Breast epithelium (tissue), 4 donors: ENCODE measurements at places on chromosomes 4 and X. TPM values are rescaled to one million over a fixed set of nuclear protein-coding genes. Genes with fewer than 3 reads are reported as not detected.

TMSB15C gene
- 1.8 TPM for total RNA-seq

DNA sequence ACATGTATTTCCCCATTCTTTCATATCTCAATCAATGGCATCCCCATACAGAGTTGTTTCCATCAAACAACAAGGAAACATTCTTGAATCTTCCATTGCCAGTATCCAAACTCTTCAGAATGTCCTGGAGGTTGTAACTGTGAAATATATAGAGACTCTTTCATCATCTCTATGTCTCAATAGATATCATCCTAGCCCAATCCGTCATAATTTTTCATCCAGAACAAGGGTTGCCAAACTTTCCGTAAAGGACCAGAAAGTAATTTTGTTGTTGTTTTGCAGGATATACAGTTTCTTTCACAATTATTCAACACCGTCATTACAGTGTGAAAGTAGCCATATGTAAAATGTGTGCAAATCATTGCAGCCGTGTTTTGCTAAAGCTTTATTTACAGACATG lies 15.2 kb upstream of the CXCL6 start:
- H3K4me3 ChIP-seq = no peak overlapping the region
- H3K27ac ChIP-seq = no peak overlapping the region
- DNase-seq = no peak

DNA sequence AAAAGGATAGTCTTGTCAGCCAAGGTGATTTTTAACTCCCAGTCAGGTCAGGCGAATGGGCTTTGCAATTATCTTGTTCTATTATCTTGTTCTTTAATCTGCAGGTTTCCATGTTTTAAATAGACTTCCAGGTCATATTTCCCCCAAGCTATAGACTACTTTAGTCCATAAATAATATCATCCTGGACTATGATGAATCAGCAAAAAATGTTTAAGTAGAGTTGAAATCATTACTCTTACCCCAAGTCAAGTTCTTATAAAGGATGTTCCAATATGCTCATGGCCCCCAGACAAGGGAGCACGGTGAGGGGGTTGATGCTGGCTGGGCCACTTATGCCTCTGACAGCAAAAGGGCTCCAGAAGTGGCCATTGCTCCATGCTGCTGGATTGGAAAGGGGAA lies 75.1 kb downstream of the SLC2A9 start:
- no peak overlapping the region for H3K27ac ChIP-seq
- H3K36me3 ChIP-seq = no peaks in the 10 kb centered on the region
- H3K4me1 ChIP-seq = no peaks in the 10 kb centered on the region

CSAG3 gene
- not detected for total RNA-seq

DNA sequence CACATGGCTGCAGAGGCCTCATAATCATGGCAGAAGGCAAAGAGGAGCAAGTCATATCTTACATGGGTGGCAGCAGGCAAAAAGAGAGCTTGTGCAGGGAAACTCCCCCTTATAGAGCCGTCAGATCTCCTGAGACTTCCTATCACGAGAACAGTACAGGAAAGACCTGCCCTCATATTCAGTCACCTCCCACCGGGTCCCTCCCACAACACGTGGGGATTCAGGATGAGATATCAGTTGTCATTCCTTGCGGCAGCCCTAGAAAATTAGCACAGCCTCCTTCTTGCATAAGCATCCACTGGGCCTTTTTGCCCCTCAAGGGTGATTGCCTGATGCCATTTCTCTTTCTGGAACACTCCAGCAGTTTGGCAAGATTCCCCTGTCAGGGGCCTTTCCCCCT lies 61.7 kb upstream of the STX18 start:
- H3K4me3 ChIP-seq = no peak overlapping the region
- DNase-seq = no peak
- H3K27ac ChIP-seq = no peak overlapping the region
- H3K4me1 ChIP-seq = no peaks in the 10 kb centered on the region

ENPP6 gene
- total RNA-seq = 0.16 TPM

TMPRSS11F gene
- total RNA-seq = not detected

- H3K4me3 ChIP-seq = no peak overlapping the region
- DNase-seq = no peak
- no peaks in the 10 kb centered on the region for H3K36me3 ChIP-seq
- no peaks in the 10 kb centered on the region for H3K4me1 ChIP-seq
- no peak overlapping the region for H3K27ac ChIP-seq
Measured at GRCh38 chr4:77399831-77400230, 205.8 kb upstream of the CXCL13 start.
